ENCODE measurements at places on chromosomes 3 and 15.

- DNase-seq, result no peak
These were observed 29.1 kb downstream of the FLNB start for GRCh38 chr3:58037141-58037910.

DNA sequence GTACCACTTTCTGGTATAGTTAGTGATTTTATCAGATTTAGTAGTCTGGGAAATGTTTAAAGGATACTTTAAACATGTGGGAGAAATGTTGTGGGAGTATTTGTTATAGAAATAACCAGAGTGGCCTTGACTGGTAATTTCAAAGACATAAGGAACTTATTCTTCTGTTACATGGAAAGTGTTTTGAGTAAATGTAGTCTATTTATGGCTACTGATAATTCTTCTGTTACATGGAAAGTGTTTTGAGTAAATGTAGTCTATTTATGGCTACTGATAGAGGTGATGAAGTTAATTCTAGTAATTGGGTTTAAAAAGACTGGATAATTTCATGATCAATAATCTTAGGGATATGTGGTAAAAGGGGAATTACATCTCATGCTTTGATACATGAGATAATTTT is 17.7 kb downstream of the REC114 start:
- no peak for DNase-seq

- DNase-seq, result no peak
These were observed 8.6 kb downstream of the NCEH1 start for GRCh38 chr3:172702256-172702655.

DNA sequence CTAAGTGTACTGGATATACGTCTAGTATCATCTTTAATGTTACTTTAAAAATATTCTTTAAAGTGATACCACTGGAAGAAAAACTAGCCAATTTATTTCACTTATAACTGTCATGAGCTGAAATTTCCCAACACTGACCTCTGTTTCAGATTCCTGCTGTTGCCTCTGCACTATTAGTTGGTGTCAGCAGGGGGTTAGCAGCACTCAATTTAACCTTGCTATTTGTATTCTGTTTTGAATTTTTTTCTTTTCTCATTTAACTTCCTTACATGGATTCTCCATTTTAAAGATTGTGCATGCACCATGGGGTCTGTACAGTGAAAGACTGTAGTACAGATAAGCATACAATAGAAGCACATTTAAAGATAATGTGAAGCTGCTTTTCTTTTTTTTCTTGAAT is 169.2 kb downstream of the UBE2E2 start:
- no peak for DNase-seq

GRCh38 chr3:127491909-127492308 is 98.6 kb downstream of the TPRA1 start:
- DNase-seq, result no peak

GRCh38 chr3:15601046-15601398 is 347 bp downstream of the HACL1 start:
- no peak for DNase-seq

GRCh38 chr3:81909796-81910195 is 148.4 kb upstream of the GBE1 start:
- no peak for DNase-seq

GRCh38 chr15:90817117-90818057 is 51.0 kb upstream of the FURIN start:
- no peak for DNase-seq

- DNase-seq, result peak; percentile 14
These were observed 37.8 kb downstream of the CEMIP start for GRCh38 chr15:80816936-80817335.

- DNase-seq, result no peak
These were observed 271.9 kb downstream of the SUCLG2 start for GRCh38 chr3:67382536-67382935.

GRCh38 chr3:33380653-33381052 is 59.6 kb downstream of the UBP1 start:
- DNase-seq, result no peak

DNA sequence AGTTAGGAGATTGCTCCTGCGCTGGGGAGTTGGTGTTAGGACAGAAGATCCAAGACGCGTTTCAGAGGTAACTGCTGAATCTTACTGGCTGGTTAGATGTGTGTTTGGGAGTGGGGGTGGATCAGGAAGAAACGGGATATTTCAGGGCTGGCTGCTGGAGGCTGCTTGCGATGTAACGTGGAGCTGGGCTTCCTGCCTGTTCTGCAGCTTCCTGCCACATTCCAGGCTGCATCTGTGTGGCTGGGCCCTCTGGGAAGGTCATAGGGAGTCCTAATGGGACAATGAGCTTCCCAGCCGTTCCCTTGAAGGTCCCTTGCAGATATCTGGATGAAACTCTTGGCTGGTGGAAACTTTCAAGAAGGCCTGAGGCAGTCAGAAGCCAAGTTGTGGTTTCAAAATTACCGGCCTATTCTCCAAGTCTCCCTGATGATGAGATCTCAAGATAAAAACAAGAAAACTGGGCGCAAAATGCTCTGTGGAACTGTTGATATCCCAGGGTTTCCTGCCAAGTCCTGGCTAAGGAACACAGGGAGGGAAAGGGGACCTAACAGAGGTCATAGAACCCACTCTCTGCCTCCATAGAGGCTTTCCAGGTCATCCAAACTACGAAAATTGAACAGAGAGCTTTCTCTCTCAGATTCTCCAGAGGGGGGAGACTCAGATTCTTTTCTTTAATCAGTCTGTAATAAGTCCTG is 67.0 kb downstream of the NOX5 start:
- no peak for DNase-seq

DNA sequence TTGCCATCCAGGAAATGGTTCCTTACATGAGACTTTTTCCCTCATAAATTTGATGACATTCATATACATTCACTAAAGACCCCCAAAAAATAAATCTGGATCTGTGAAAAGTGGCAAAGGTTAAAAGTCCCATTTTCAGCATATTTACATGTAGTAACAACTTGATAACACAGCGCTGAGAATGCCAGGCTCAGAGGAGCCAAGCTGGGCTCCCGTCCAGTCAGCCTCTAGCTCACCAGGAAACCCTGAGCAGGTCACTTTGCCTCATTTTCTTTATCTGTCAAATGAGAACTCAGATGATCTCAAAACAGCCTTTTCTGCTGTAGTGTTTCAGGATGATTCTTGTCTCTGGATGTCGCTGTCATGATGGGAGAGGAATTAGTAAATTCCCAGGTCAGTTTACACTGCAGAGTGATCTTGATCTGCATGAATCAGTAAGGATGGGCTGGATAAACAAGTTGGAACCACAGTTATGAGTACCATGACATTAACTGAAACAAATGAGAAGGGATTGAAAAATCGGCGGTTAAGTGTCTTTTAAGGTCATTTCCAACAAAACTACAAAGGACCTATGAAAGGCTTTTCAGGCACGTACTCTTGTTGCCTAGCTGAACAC is 82.8 kb downstream of the PPARG start:
- no peak for DNase-seq

GRCh38 chr3:115698851-115699591 is 75.7 kb downstream of the GAP43 start:
- peak; percentile 27 for DNase-seq

- DNase-seq, result no peak
These were observed 371.7 kb upstream of the GBE1 start for GRCh38 chr3:82133070-82133606.

DNA sequence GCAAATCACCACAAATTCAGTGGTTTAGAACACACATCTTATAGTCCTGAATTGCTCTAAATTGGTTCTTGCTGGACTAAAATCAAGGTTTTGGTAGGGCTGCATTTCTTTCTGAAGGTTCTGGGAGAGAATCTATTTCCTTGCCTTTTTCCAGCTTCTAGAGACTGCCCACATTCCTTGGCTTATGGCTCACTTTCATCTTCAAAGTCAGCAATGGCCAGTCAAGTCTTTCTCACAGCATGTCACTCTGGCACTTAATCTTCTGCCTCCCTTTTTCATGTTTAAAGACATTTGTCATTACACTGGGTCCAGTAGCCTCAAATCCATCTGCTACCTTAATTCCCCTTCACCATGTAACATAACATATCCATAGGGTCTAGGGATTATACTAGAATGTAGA is 149.0 kb downstream of the NEK10 start:
- DNase-seq, result no peak

DNA sequence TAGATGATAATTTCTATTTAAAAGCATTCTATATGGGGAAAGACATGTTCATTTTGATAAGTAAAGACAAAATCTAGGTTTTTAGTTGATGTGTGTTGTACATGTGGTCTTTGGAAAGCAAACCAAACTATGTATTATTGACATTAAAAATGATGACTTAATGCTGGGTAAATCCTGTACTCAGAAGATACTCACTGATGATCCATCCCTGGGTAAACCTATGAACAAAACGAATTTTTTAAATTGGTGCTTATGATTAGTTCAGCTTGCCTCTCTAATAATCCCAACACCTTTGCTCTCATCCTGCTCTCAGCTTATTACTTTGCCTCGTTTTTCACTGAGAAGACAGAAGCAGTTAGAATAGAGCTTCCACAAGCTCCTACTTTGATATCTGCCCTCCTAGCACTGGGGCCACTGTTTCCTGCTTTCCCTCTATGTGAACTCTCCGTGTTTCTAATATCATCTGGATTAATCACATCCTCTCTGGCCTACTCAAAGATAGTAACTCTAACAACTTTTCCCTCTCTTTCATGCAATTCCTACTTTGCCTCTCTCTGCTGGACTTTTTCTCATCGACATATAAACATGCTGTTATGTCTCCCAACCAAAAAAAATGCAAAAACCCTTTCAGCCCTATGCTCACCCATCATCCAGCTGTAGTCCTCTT is 29.3 kb downstream of the RARRES1 start:
- no peak for DNase-seq

GRCh38 chr3:193874512-193874911 is 261.4 kb upstream of the HES1 start:
- no peak for DNase-seq

DNA sequence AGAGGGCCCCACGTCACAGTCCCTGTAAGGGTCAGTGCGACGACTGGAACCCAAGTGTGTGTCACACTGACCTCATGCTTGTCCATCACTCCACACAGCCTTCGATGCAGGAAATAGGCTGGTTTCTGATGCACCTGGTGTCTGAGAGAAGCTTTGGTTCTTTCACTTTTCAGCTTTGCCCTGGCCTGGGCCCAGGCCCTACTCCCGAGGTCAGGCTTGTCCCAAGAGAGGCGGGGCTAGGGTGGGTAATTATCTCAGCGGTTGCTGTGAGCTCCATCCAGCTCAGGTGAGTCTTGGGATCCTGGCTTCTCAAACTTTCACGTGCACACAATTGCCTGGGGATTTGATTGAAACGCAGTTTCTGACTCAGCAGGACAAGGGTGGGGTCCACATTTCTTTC is 19.6 kb upstream of the CHRNB4 start:
- DNase-seq, result no peak

GRCh38 chr3:159733194-159733860 is 255.3 kb upstream of the IL12A start:
- DNase-seq, result no peak

DNA sequence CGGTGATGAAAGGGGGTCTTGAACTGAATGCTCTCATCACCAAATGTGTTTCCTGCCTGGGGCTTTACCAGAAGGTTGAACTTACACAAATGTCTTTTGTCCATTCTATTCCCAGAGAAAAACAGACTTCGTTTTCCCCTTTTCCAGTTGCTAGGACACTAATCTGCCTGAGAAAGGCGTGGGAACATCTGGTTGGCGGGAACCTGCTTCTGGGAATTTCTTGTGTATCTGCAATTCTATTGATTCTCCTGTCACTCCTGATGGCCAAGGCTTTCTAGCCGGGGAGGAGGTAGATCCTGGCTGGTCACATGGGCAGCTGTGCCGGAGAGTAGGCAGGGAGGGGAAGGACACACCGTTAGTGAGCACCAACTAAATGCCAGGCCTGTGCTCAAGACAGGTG is 31.1 kb upstream of the CCDC174 start:
- DNase-seq, result no peak

DNA sequence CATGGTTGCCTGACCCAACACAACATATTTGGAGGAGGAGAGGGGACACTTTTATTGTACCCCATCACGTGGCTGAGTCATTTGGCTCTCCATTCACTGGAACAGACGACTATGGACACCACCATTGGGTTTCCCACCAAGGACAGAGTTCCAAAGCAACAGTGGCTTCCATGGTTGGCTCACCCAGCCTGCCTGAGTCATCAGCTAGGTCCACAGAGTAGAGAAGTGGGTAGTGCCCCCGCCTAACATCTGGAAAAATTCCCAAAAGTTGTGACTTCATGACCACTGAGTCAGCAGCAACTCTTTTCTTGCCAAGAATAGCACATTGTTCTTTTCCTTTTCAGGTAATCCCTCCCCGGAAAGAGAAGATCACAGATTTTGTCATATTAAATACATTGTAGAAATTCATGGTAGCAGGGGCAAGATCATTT is 3.0 kb upstream of the PPP1R2 start:
- DNase-seq, result no peak

GRCh38 chr15:60243769-60244168 is 154.0 kb downstream of the ANXA2 start:
- DNase-seq, result no peak

DNA sequence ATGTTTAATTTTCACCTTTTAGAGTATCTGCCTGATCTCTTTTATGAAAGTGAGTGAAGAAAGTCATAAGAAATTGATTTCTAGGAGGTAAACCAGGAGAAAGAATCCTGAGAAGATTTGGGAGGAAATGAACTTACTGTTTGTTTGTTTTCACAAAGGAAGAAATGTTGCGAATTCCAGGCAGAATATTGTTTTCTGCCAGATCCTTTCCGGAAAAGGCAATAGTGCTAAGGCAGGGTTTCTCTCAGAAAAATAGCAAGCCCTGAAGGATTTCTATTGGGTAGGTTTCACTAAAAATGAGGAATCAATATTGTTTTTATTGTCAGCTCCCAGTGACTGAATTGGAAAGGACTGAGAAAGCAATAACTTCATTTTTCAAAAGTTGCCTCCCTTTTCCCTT is 85.7 kb upstream of the TGFBR2 start:
- DNase-seq, result no peak

DNA sequence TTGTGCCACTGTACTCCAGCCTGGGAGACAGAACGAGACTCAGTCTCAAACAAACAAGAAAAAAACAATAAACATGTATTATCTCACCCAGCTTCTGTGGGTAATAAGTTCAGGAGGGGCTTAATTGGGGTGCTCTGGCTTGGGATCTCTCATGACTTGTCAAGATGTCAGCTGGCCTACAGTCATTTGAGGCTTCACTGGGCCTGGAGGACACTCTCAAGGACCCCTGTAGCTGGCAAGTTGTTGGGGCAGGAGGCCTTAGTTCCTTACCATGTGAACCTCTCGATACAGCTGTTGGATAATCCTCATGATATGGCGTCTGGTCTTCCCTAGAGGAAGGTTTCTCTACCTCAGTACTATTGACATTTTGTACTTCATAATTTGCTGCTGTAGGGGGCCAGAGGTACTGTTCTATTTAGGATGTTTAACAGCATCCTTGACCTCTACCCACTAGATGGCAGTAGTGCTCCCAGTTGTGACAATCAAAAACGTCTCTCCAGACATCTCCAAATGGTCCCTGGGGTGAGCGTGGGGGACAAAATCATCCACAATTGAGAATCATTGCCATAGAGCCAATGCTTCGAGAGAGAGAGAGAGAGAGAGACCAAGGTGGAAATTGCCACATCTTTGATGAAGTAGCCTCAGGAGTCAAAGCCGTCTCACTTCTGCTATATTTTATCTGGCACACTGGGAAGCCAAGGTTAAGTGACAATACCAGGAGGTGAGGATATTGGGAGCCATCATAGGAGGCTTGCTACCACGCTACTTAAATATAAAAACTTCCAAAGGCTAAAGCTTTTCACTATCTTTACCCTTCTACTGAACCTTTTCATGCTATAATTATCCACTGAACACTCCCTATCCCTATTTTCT is 23.9 kb upstream of the SLTM start:
- peak; percentile 64 for DNase-seq

GRCh38 chr15:40893019-40893670 is 1.1 kb upstream of the VPS18 start:
- no peak for DNase-seq

All from COR-L47 (cell line).